Ascending aorta (tissue), 2 donors: ENCODE measurements at places on chromosomes 12 and 14. TPM values are rescaled to one million over a fixed set of nuclear protein-coding genes. Genes with fewer than 3 reads are reported as not detected.
A peak's percentile ranks its signal among the peaks of the same experiment; 100 is the strongest.

DNA sequence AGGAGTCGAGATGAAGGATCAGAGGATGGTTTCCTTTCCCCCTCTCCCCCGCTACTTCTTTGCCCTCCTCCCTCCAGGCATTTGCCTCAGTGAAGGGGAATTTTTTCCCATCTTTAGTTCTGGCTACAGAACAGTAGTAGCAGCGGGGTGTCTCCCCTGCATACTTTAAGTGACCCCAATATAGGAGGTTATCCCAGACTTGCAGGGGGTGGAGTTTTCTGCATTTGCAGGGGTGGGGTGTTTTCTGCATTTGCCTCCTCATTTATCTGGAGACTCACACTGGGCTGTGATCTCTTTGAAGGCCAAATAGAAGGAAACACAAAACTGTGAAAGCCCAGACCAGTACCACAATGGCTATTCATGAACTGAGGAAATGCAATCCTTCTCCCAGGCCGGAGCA lies 19.8 kb downstream of the PTPRB start:
- H3K4me3 ChIP-seq = no peak overlapping the region
- H3K36me3 ChIP-seq = no peaks in the 10 kb centered on the region
- no peak for DNase-seq
- no peaks in the 10 kb centered on the region for H3K27me3 ChIP-seq

DNA sequence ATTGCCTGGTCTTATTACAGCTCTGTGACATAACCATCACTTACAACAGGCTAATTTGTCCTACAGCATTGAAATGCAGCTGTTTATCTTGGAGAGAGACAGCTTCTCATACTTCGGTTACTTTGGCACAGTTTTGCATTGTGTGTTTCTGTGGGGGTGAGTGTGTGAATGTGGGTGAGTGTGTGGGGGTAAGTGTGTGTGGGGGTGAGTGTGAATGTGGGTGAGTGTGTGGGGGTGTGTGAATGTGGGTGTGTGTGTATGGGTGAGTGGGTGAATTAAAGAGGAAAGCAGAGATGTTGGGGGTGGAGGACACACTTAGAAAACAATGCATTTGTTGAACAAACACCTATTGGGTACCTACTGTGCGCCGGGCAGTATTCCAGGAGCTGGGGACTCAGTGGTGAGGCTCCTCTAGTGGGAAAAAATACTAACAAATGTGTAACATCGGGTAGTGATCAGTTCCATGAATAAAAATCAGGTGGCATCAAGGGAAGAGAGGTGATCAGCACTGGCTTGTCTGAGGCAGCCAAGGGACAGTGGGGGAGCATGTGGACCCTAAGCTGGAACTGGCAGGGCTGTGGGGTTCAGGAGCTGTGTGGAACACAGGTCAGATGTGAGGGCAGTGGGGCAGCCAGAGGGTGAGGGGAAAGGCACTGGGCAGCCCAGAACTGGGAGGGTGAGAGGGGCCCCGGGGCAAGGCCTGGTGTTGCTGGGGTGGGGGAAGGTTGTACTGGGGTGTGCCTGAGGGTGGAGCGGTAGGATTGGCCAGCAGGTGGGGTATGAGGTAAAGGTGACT lies 44.1 kb upstream of the AMN start:
- H3K27ac ChIP-seq = no peak overlapping the region
- H3K27me3 ChIP-seq = no peaks in the 10 kb centered on the region

GRCh38 chr12:20445687-20446086 lies 77.3 kb downstream of the PDE3A start:
- H3K4me3 ChIP-seq = no peak overlapping the region
- H3K27ac ChIP-seq = peak overlapping the region; percentile 51
- H3K4me1 ChIP-seq = peaks cover 3% of the 10 kb centered on the region
- no peak for DNase-seq

Gene RIC8B
- total RNA-seq = 19.1 TPM

- H3K27me3 ChIP-seq = peaks cover 4% of the 10 kb centered on the region
- no peaks in the 10 kb centered on the region for H3K36me3 ChIP-seq
- H3K4me1 ChIP-seq = peaks cover 3% of the 10 kb centered on the region
- peak overlapping the region; percentile 65 for H3K4me3 ChIP-seq
- no peak overlapping the region for H3K27ac ChIP-seq
These were observed 82.0 kb upstream of the HMGA2 start for GRCh38 chr12:65742018-65743010.

Gene NAA25
- total RNA-seq = 1.9 TPM

DNA sequence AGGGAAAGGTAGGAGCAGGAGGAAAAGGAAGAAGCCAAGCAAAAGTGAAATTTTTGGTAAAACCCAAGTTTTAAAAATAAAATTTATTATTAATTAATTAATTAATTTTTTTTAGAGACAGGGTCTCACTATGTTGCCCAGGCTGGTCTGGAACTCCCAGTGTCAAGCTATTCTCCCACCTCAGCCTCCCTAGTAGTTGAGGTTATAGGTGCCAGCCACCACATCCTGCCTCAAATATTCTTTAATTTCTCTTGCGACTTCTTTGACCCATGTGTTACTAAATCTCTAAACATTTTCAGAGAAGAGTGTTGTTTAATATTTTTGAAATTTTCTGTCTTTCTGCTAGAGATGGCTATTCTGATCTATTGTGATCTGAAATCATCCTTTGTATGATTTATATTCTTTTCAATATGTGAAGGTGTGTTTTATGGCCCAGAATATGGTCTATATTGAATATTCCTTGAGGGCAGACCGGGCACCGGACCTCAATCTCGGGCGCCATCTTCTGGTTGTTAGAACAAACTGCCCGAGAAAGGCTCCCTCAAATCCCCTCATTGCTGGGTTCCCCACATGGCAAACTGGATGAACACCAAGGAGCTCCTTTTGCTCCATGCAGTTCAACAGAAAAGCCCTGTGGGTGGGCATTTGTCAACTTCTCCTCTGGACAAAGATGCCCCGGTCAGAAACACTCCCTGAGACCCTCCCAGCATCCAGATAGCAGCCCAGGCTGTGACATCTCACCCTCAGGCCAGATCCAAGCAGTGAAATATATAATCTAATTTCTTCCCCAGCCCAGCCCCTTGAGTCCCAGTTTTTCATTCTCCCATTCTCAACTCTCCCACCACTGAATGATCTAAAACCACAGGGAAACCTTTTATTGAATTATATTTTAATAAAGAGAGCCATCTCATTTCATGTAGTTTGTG lies 110.5 kb downstream of the ASCL4 start:
- H3K27me3 ChIP-seq = no peaks in the 10 kb centered on the region
- H3K4me1 ChIP-seq = no peaks in the 10 kb centered on the region
- peak; percentile 66 for DNase-seq
- H3K36me3 ChIP-seq = no peaks in the 10 kb centered on the region
- no peak overlapping the region for H3K4me3 ChIP-seq
- H3K27ac ChIP-seq = no peak overlapping the region

DNA sequence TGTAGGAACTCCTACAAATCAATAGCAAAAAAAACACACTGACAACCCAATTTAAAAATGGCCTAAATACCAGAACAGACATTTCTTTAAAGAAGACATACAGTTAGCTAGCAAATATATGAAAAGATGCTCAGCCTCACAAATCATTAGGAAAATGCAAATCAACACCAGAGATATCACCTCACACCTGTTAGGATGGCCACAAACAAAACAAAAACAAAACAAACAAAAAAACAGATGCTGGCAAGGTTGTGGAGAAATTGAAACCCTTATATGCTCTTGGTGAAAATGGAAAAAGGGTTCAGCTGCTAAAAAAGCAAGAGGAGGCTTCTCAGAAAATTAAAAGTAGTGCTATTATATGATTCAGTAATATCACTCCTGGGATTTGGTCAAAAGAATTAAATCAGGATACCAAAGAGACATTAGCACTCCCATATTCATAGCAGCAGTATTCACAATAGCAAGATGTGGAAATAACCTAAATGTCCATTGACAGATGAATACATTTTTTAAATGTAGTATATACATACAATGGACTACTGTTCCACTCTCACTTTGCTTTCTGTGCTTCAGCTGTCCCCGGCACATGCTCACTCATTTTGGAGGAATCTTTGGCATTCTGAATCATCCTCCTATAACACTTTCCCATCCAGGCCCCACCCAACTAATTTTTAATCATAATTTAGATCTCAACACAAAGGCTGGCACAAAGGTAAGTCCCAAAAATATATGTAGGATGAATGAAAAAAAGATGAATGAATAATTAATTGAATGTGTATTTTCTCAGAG lies 99.1 kb downstream of the SYT1 start:
- no peak overlapping the region for H3K27ac ChIP-seq
- no peaks in the 10 kb centered on the region for H3K36me3 ChIP-seq
- no peaks in the 10 kb centered on the region for H3K4me1 ChIP-seq
- no peak for DNase-seq

Gene MNAT1
- total RNA-seq = 37.5 TPM
